ENCODE measurements at places on chromosomes 4 and X. TPM values are rescaled to one million over a fixed set of nuclear protein-coding genes. Genes with fewer than 3 reads are reported as not detected.

The POLA1 gene
- 22.8 TPM for total RNA-seq

DNA sequence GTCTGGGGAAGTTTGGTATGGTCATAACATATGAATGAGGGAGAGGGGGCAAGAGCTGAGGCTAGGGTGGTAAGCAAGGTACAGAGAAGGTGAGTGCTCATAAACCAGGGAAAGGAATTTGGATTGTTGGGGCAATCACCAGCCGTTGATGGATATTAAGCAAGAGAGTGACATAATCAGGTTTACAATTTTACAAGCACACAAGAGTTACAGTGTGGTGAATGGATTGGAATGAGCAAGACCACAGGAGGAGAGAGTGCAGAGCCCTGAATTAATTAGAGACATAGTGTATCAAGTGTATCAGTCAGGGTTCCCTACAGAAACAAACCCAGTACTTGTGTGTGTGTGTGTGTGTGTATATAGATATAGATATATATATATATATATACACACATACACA is 18.7 kb upstream of the FMR1NB start:
- no peak overlapping the region for H3K27ac ChIP-seq
- no peaks in the 10 kb centered on the region for H3K4me1 ChIP-seq
- no peak for DNase-seq
- H3K4me3 ChIP-seq, result no peak overlapping the region
- H3K27me3 ChIP-seq, result no peaks in the 10 kb centered on the region

DNA sequence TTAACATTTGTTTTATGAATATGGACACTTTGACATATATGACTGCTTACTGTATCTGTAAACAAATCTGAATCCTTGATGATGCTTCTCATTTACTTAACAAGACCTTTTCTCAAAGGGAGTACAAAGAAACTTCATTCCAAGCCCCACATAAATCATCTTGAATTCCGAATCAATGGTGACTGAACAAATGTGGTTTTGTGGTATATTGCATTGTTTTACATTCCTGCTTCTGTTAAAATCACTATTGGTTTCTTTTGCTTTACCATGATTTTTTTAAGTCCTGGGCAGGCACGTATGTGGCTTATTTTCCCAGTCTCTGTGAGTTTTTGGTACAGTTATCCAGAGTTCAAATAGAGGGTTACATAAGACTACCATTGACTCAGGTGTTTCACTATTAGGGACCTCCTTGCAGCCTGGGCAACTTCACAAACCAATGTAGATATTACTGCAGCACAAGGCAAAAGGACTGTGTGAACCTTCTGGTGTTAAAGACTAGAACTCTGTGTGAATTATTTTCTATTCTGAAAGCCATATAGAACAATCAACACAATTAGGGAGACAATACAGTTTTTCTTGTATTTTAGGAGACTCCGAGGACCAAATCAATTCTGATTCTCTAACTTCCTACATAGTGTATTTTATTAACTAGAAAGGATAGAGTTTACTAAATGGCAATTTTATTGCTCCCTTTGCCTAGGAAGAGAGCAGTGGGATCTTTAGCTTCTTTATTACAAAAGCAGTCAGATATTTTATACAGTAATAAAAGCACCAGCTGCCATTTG is 196.4 kb downstream of the GALNTL6 start:
- H3K27me3 ChIP-seq, result no peaks in the 10 kb centered on the region
- no peak overlapping the region for H3K4me3 ChIP-seq
- no peaks in the 10 kb centered on the region for H3K4me1 ChIP-seq
- H3K27ac ChIP-seq, result no peak overlapping the region
- DNase-seq, result no peak

DNA sequence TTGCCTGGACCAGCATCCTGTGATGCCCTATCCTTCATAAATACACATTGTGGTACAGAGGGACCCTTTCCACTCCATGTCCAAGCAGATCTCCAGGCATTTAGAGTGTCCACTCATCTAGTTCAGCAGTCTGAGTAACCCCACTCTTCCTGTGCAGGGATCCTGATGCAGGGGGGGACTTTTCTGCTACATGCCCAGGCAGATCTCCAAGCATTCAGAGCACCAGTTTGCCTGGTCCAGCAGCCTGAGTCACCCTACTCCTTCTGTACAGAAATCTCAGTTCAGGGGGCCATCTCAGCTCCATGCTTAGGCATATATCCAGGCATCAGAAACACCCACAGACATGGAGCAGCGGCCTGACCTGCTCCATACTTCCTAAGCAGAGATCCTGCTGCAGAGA is 1089.8 kb downstream of the FAT4 start:
- no peak overlapping the region for H3K4me3 ChIP-seq
- H3K36me3 ChIP-seq, result no peaks in the 10 kb centered on the region
- no peaks in the 10 kb centered on the region for H3K4me1 ChIP-seq
- no peaks in the 10 kb centered on the region for H3K27me3 ChIP-seq
- no peak overlapping the region for H3K27ac ChIP-seq
- DNase-seq, result peak; percentile 40

GRCh38 chr4:173834151-173834550 is 304.1 kb upstream of the HAND2 start:
- no peak overlapping the region for H3K27ac ChIP-seq
- peaks cover 8% of the 10 kb centered on the region for H3K4me1 ChIP-seq
- no peak for DNase-seq
- no peaks in the 10 kb centered on the region for H3K36me3 ChIP-seq
- H3K27me3 ChIP-seq, result no peaks in the 10 kb centered on the region
- no peak overlapping the region for H3K4me3 ChIP-seq

GRCh38 chrX:133922390-133922771 is 63.0 kb downstream of the GPC3 start:
- no peak for DNase-seq
- peaks cover 39% of the 10 kb centered on the region for H3K4me1 ChIP-seq
- H3K36me3 ChIP-seq, result peaks cover 28% of the 10 kb centered on the region
- H3K4me3 ChIP-seq, result no peak overlapping the region
- H3K27ac ChIP-seq, result no peak overlapping the region
